ENCODE measurements at places on chromosomes 5 and 9. TPM values are rescaled to one million over a fixed set of nuclear protein-coding genes. Genes with fewer than 3 reads are reported as not detected.

FIBCD1 gene
- total RNA-seq: 0.42 TPM

- no peaks in the 10 kb centered on the region for H3K27me3 ChIP-seq
- peaks cover 59% of the 10 kb centered on the region for H3K4me1 ChIP-seq
- no peak for DNase-seq
- peak overlapping the region; percentile 87 for H3K27ac ChIP-seq
Observed at GRCh38 chr9:127875306-127875966, 2.0 kb downstream of the AK1 start.

DNA sequence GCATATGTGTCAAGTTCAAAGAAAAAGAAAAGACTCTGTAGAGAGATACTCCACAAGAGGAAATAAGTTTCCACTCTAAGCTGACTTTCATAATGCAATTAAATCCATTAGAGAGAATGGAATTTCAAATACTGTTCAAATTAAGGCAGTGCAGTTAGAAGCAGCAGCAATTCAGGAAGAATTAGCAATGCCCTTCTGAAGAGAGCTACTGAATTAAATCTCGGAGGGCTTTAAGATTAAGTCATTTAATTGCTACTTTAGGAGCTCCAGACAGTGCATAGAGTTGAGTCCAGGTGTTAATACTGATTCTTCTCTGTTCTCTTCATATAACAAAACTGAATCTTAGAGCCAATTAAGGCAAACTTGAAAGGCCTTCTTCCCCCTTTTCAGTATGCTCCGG lies 8.5 kb downstream of the CDH12 start:
- no peak overlapping the region for H3K27ac ChIP-seq
- H3K36me3 ChIP-seq: no peaks in the 10 kb centered on the region
- no peaks in the 10 kb centered on the region for H3K27me3 ChIP-seq
- no peak overlapping the region for H3K4me3 ChIP-seq
- no peaks in the 10 kb centered on the region for H3K4me1 ChIP-seq

FREM1 gene
- total RNA-seq: 3.5 TPM

DNA sequence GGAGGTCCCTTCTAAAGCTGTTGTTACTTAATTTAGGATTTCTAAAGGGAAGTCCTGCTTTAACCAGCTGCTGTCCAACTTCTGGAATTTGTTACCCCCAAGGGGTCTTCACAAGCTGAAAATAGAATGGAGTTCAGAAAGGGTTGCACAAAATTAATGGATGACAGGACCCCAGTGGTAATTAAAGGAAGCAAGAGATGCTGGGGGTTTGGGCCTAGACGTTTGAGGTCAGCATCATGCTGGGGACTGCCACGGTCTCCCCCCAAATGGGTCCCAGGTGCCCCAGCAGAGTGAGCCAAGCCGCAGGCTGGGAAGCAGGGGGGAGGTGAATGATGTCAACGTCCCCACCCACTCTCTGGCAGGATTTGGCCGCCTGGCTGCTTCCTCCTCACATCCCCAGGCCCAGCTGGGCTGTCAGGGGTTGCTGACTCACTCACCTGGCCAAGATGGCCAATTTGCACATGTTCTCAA lies 97.5 kb upstream of the ARAP3 start:
- DNase-seq: no peak
- H3K4me1 ChIP-seq: peaks cover 6% of the 10 kb centered on the region
- H3K27me3 ChIP-seq: no peaks in the 10 kb centered on the region
- H3K27ac ChIP-seq: no peak overlapping the region
- H3K36me3 ChIP-seq: no peaks in the 10 kb centered on the region

DNA sequence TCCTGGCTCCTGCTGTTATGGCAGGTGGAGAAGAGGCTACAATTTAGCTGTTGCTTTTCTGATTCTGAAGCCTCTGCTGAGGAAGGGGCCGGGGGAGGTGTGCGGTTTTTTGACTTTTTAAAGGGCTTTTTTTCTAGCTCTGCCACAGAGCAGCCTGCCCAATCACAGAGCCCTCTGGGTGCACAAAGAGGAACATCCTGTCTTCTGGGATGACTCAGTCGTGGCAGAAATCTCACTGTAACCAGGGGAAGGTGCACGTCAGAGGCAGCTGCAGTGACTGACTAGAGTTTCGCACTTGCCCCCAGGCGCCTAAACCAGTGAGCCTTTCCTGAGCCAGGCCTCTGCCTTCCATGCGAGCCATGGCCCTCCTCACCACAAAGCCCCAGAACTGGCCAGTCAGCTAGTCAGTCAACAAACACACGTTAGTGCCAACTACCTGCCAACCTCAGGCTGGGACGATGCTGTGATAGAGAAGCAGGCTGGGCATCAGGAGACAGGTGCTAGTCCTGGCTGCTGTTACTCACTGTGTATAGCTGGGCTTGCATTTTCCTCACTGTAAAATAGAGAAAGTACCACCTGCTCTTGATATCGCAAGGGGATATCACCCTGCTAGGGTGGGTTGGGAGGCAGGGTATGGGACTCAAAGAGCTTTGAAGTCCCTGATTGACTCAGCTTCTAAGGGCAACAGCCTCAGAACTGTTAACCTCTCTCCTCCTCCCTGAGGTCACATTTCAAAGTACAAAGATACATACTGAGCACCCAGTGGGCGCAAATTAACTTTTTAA lies 2.2 kb downstream of the AKNA start:
- peak overlapping the region; percentile 89 for H3K27ac ChIP-seq
- peaks cover 12% of the 10 kb centered on the region for H3K36me3 ChIP-seq
- peaks cover 57% of the 10 kb centered on the region for H3K4me1 ChIP-seq
- H3K27me3 ChIP-seq: no peaks in the 10 kb centered on the region
- DNase-seq: no peak

ACTBL2 gene
- total RNA-seq: not detected

ZNF346 gene
- 18.7 TPM for total RNA-seq

DNA sequence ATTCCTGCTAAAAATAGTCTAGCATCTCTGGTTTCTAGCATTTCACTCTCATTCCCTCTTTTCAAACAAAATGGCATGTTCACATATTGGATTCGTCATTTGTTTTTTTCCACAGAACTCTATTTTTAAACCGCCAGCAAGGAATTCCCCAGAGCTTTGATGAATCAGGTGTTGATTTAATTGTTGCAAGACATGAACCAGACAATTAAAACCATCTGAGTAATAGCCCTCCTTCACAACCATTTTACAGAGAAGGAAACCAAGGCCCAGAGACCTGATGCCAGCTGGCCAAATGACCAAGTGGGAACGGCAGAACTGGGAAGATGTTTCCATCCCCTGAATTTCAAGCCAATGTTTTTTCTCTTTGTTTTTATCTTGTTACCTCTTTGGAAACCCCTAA lies 167.0 kb downstream of the CAAP1 start:
- DNase-seq: no peak
- no peaks in the 10 kb centered on the region for H3K4me1 ChIP-seq
- no peak overlapping the region for H3K4me3 ChIP-seq
- H3K27me3 ChIP-seq: no peaks in the 10 kb centered on the region
- no peaks in the 10 kb centered on the region for H3K36me3 ChIP-seq

MRPS2 gene
- total RNA-seq: 19.5 TPM

All from esophagus muscularis mucosa (tissue), 4 donors.